ENCODE measurements at places on chromosomes 13 and 19.

DNA sequence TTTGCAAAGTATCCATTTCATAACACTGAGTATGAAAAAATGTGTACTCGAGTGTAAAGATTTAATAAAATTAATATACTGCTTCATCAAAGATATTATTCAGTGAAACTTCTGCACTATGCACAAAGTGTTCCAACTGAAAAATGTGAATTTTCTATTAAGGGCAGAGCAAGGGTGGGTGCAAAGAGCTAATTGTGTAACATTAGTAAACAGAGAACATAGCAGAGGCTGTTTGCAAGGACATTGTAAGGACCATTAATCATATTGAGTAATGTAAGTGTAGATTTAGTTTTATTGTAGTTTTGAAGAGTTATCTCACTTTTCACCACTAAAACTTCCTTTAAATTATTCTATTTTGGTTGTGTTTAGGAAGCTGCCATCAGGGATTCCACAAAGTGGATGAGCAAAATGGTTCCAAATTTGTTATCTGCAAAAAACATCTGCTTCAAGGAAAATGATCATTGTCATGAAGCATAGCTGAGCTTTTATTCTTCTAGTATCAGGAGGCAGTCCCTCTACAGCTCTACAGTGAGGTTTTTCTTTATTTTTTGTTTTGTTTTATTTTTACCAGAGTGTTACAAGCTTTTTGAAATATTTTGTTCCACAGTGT is 1375.4 kb downstream of the SLITRK1 start:
- no peak for DNase-seq

DNA sequence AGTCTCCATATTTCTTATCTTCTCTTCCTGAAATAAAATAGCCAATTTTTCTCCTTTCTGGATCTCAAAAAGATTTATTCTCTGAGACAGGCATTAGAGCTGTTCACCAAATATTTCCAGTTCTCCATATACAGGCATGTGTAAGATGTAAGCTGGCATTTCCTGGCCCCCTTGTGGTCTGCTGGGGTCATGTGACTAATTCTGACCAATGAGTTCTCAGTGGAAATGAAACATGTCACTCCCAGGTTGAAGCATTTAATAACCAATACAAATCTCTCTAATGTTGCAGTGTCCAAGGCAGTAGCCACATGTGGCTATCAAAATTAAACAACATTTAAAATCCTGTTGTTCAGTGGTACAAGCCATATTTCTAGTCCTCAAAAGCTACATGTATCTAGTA is 14.8 kb upstream of the CACNA1A start:
- no peak for DNase-seq

DNA sequence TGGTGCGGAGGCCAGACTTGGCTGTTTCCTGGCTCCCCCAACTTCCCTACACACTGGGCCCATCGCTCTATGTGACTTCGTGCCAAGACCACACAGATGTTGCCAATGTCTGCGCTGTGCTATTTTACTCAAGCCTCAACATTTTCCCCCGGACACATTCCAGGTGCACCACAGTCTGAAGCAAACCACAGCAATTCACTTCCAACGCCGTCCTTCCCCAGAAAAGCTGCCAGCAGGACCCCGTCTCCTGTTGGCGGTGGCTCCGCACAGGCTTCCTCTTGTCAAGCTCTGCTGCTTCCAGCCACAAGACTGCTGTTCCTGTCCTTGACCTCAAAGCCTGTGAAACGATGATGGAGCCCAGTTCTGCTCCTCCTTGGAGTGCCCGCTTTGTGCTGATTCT is 100.7 kb downstream of the CRYL1 start:
- peak; percentile 57 for DNase-seq

GRCh38 chr13:76594435-76594834 is 291.8 kb downstream of the KCTD12 start:
- DNase-seq, result no peak

GRCh38 chr19:369256-369655 is 24.7 kb upstream of the MIER2 start:
- peak; percentile 60 for DNase-seq

- no peak for DNase-seq
These were observed 518.5 kb downstream of the FGF9 start for GRCh38 chr13:22189176-22190048.

DNA sequence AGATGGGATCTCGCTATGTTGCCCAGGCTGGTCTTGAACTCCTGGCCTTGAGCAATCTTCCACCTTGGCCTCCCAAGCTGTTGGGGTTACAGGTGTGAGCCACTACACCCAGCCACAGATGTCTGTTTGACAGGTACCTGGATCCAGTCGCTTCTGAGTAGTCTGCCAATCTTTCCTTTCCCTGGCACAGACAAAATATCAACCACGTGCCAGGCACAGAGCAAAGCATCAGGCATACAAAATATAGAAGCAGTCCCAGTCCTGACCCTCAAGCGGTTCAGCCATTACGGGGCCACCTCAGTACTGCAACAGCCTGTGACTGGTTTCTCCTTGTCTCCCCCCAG is 3.8 kb downstream of the ELAVL1 start:
- no peak for DNase-seq

DNA sequence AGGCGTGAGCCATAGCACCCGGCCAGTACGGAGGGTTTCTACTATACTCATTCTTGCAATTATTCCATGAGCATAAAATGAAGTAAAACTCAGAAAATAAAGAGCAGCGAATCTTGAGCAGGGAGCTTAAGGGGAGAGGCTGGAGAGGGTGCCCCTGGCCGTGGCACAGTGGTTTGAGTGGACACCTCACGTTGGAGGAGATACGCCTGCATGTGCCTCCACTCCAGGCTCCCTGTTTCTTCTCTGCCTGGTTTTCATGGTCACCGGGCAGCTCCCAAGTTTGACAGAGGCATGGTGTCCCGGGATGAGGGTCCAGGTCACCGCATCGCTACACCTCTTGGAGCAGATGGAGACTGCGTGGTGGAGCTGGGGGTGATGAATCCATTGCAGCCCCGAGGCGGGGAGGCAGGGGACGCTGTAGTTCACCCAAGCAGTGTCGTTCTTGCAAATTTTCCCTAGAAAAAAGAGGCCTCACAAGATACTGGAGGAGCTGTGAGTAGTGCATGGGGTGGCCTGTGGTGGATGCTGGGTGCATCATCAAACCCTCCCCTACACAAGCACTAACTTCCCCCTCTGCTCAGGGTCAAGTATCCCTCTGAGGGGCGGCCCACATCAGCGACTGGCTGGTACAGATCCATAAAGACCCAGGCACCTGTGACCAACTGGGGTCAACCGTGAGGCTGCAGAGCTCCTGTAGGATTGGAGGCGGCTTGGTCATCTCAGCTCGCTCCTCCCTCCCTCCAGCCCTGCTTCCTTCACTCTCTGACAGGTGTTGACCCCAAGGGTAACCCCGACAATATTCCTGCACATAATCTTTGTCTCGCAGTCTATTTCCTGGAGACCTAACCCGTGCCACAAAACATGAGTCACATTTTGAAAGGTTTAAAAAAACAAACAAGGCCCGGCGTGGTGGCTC is 3.6 kb upstream of the MIER2 start:
- peak; percentile 74 for DNase-seq

DNA sequence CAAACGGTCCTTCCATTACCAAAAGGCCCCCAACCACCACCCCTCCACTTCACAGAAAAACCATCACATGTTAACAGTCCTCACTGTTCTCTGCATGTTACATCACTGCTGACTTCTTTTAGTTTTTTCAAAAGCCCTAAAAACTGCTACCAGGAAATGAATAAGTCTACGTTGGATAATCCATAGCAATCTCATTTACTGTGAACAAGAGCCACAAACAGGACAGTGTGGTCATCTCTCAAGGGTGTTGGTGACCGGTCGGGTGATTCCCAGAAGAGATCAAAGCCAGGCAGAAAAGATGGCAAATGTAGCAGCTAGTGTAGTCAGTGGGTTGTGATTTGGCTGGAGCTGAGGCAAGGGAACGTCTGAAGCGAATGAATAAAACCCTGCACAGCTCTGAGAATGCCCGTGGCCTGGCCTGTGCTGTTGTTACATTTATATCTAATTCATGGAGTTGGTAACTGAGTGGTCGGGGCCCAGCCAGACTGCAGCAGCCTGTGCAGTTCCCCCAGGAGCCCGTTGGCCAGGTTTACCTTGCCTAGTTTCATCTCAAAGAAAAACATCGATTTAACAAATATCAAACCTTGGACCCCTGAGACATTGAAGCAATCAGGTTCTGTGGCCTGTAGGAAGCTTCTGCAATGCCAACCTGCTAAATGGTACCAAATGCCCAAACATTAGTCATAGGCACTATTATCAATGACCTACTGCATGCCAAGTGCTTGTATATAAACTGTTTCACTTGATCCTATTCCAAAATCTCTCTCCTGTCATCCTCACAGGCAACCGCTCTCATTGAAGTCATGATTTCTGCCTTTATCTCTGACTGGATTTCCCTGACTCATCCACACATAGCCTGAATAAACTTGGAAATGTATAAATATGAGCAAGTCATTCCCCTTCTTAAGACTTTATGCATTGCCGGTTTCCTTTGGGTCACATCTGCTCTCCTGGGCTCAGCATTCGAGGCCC is 153.8 kb upstream of the SERP2 start:
- DNase-seq, result no peak

GRCh38 chr19:17671906-17672305 is 16.2 kb downstream of the UNC13A start:
- DNase-seq, result no peak

GRCh38 chr19:39409208-39410016 is 2.8 kb downstream of the ZFP36 start:
- peak; percentile 98 for DNase-seq

GRCh38 chr13:110286833-110287819 is 19.8 kb downstream of the COL4A1 start:
- DNase-seq, result no peak

- no peak for DNase-seq
These were observed 161.4 kb downstream of the MTUS2 start for GRCh38 chr13:28981530-28981929.

DNA sequence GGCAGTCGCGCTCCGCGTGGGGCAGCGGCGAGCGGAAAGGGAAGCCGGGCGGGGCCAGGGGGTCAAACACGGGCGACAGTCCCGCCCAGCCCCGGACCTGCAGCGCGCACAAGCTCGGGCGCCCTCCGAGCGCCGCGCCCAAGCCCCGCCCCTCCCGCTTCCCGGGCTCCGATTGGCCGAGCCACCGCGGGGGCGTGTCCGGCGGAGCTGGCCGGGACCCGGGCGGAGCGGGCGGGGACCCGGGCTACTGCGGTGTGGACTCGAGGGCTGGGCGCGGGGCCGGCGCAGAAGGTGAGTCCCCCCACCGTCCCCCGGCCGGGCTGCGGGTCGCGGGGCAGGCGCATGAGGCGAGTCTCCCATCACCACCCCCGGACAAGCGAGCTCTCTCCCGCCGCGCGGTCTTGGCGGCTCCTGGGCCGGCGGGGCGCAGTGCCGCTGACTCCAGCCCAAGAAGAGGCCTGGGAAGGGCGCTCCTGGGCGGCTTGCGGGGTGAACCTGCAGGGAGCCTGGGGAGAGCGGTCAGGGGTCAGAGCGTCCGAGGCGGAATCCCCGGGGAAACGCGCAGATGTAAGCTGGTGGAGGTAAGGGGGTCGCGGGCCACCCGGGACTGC is at the start of gene PLEKHF1:
TSS of gene PLEKHF1 (plus strand) at position 247 of the 611 bp plus-strand sequence. CDS start 8,379 bp downstream, outside the sequence.
- peak; percentile 96 for DNase-seq

DNA sequence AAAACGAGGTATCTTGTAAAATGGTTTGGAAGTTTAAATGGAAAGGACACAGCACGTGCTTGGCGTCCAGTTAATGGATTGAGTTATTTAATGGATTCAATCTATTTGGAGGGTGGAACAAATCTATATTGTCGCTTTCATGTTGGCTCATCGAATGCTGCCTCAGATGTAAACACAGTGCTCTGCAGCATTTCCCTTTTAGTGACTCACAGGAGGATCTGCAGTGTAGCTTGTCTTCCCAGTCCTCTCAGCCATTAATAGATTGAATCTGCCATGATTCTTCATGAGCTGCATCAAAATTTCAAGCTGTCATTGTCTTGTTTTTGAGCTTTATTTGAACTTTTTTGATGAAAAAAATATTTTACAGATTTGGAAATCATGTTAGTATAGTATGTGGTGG is 44.7 kb downstream of the DHRS12 start:
- no peak for DNase-seq

DNA sequence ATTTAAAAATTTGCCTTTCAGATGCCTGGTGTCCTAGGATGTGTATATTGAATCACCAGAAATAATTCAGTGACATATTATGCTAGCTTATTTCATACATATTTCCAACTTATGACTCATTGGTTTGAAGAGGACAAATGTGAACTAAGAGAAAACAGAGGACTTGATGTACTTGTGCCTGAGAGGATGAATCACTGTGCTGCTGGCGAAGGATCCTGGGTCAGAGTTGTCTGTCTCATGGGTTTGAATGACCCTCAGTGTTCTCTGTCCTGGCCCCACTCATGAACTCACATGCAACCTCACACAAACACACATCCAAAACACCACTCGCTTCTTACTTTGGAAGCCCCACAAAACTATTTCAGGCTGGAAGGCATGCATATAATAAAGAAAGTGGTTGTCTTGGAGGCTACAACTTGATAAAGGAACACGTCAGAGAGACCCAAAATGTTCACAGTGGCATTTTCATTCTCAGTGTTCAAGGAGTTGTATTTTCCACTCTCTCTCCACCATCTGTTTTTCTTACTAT is 129.0 kb upstream of the SPRY2 start:
- no peak for DNase-seq

- DNase-seq, result no peak
These were observed 17.9 kb downstream of the PPP1R37 start for GRCh38 chr19:45110851-45111266.

DNA sequence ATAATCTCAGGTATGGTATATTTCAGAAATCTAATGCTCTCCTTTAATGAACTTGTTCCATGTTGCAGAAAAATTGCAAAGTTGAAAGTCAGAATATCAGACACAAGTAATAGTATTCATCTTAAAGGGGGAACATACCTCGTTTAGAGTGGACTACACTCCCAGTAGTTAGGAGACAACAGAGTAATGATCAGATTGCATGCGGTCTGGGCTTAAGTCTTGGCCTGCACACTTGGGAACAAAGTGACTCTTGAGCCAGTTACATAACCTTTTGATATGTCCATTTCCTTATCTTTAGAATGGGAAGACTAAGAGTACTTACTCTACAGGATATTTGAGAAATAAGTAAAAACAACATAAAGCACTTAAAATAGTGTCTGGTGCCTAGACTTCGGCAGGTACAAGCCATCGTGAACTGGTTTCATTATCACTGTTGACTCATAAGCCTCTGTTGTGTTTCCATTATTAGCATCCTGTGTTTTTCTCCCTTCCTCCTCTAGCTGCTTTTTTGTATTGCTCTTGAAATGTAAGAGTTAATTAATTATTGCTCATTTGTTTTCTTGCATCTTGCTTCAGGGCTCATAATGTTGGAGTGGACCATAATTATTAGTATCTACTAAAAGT is 53.0 kb downstream of the DPY19L3 start:
- no peak for DNase-seq

GRCh38 chr19:43727593-43727853 is 11.6 kb downstream of the IRGC start:
- no peak for DNase-seq

All from mesenteric fat pad (tissue), 1 donor.